ENCODE measurements at places on chromosomes 12 and 14.

GRCh38 chr14:22225516-22226140 lies 363.4 kb downstream of the DAD1 start:
- DNase-seq: no peak

- DNase-seq: peak; percentile 90
These were observed at the start of gene DACT1 for GRCh38 chr14:58637391-58638230. Gene DACT1 (plus strand): TSS chr14:58637962. CDS start chr14:58638203, 241 bp downstream.

DNA sequence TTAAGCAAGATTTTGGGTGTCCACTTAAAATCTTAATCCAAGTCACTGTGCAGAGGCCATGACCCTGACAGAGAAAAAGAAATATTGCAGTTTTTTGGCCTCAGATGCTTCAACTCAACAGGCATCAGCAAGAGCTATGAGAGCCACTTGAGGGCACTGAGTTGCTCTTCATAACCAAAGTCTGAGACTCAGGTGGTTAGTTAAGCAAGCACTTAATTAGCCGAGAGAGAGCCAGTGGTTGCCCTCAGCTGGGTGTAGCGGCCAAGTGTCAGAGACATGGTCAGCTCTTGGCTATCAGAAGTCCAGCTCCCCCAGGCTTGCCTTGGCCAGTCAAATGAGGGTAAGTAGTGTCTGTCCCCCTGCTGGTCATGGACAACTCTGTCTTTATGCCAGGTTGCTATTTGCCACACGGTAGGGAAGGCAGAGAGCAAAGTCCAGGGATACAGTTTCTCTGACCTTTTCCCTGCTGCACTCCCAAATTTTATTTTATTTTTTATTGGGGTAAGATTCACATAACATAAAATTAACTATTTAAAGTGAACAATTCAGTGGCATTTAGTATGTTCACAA lies 9.0 kb upstream of the KRT71 start:
- no peak for DNase-seq

GRCh38 chr12:90245391-90245790 lies 536.8 kb upstream of the ATP2B1 start:
- no peak for DNase-seq

- DNase-seq: no peak
These were observed 102.3 kb upstream of the CPSF6 start for GRCh38 chr12:69136931-69137613.

DNA sequence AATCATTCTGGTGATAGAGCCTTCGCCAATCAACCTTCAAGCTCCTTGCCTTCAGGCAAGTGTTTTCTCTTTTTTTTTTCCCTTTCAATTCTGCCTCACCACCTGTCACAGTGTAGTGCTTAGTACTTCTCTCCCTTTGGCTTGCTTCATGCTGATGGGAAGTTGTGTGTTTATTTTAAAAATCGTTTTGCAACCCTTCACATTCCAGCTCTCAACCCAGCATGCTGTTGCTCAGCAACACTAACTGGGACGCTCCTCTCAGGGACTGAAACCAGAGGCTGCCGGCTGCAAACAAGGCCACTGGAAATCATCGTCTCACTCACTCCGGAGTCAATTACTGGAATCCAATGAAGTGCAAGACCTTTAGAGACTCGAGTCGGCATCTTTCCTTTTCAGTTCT lies 342.7 kb downstream of the PRKD1 start:
- no peak for DNase-seq

- DNase-seq: no peak
These were observed 25.3 kb downstream of the DRAM1 start for GRCh38 chr12:101902641-101903040.

DNA sequence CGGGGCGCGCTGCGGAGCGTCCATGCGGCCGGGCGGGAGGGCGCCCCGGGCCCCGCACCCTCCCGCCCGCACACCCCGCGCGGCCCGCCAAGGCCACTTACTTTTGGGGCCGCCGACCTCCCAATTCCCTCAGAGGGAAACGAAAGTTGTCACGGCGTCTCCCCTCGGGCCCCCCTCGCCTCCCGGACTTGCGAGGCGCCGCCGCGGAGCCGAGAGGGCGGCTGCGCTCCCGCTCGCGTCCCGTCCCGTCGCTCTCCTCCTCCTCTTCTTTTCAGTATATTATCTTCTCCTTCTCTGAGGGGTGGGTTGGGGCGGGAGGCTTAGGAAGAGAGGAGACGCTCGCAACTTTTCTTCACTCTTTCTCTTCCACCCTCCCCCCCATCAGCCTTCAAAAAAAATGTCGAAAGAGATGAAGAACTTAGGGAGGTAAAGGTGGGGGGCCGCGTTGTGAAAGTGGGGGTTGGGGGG lies 613 bp downstream of the DUSP16 start:
- peak; percentile 67 for DNase-seq

GRCh38 chr14:21168055-21168454 lies 12.2 kb upstream of the OR5AU1 start:
- no peak for DNase-seq

DNA sequence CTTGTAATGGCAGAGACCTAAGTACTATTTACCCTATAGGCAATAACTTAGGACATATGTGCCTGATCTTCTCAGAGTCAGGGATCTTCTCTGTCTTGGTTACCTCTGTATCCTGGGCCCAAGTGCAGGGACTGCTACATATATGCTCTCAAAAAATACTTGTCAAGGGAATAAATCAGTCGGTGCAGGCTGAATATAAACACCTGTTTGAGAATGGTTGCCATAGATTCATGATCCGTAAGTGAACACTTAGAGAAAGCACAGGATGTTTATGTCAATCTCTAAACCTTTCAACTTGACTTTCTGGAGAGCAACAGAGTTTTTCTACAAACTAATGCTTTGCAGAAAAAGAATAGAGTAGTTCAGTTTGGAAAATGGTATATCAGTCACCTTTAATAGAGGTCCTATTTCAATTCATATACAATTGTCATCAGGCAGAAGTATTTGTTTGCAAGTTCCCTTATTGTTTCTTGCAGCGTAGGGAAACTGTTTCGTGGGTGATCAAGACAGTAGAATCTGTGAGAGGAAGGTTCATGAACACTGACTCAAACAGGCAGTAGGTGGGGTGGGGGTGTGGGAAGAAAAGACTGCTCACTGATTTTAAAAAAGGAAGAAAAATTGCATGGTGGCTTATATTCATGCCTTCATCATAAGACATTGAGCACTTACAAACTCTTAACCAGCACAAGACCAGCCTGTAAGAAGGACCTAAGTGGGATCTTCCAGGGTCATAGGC lies 6.0 kb upstream of the UBE2N start:
- no peak for DNase-seq

GRCh38 chr14:26070443-26070842 lies 527.4 kb downstream of the NOVA1 start:
- no peak for DNase-seq

DNA sequence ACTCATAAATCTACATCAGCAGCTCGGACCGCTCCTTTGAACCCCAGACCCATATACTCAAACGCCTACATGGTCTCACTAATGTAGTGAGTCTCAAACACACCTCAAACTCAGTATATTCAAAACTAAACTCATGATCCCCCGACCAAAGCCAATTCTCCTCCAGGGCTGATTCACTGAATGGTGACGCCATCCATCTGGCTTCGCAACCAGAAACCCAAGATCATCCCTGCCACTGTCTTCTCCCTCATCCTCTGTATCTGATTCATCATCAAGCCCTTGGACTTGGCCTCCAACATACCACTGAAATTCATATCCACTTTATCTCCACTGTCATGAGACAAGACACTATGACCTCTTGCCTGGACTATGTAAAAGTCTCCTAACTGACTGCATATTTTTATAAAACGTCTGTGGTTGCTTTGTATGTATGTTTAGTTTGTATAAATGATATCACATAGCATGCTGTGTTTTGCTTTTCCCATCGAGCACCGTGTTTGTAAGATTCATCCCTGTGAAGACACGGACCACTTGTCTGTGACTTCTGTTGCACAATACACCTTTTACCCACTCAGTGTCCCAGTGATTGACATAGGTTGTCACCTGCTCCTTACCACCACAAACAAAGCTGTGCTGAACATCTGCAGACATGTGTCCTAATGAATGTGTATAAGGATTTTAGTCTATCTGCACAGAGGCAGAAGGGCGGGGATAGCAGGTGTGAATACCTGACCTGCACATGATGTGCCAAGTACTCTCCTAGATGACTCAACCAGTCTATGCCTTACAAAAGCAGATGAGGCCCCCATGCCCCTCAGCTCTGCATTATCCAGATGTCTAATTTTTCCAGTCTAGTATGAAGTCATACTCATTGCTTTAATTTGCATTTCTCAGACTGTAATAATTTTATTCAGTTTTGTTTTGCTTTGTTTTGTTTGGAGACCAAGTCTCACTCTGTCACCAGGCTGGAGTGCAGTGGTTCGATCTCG lies 76.9 kb downstream of the VWF start:
- DNase-seq: no peak

- DNase-seq: no peak
These were observed 243.2 kb downstream of the ANO6 start for GRCh38 chr12:45458854-45459807.

GRCh38 chr12:68585966-68586365 lies 24.7 kb upstream of the RAP1B start:
- DNase-seq: no peak

DNA sequence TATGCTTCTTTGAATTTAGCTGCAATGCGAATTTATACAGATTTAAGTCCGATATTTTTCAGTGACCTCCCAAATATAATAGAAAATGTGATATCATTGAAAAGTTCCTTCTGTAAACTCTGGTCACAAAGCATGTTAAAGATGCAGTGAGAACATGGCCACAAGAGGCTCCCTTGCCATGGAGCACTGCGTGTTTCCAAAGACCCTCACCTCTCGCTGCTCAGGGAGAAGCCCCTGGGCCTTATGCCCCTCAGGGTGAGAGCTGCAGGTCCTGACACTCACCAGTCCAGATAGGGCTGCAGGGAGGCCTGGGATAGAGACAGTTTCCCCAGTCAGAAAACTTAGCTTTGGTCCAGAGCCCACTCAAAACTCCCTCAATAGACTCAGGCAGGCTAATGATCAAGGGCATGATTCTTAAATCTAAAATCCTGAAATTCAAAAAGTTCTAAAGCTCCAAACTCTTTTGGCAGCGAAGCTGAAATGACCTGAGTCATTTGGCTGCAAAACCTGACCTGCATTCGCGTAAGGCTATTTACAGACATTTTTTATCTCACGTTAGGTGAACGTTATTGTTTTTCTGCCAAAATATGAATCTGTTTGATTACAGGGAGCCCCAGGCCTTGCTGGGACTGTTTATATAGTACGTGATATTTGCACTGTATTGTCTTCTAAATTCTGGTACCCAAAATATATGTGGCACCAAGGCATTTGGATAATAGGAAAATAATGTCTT lies 67.8 kb downstream of the CAPZA3 start:
- peak; percentile 61 for DNase-seq

DNA sequence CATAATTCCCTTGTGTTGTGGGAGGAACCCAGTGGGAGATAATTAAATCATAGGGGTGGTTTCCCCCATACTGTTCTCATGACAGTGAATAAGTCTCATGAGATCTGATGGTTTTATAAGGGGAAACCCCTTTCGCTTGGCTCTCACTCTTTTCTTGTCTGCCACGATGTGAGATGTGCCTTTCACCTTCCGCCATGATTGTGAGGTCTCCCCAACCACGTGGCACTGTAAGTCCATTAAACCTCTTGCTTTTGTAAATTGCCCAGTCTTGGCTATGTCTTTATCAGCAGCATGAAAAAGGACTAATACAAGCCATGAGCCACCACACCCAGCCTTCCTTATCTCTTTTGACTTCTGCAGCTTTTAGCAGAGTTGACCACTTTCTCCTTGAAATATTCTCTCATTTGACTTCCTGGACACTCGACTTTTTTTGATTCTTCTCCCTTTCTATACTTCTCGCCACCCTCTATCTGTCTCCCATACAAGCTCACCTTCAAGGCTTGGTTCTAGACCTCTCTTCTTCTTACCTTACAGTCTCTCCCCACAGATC lies 2.3 kb downstream of the MTERF2 start:
- DNase-seq: no peak

DNA sequence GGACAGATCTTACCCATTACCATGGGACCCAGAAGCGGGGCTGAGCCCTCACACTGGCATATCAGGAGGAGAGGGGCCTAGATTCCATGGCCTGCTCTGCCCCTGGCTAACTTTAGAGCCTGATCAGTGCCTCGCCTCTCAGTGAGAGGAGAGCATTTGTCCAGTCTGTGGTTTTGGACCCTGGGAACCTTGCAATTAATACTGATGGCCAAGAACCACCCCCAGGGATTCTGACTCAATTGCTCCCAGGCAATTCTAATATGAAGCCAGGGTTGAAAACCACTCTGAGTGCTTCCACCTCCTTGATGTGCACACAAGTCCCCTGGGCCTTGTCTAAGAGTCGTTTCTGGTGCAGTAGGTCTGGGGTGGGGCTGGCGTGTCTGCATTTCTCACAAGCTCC lies 67.7 kb downstream of the CALM1 start:
- no peak for DNase-seq

- DNase-seq: no peak
These were observed 85.8 kb downstream of the LLPH start for GRCh38 chr12:66044731-66045130.

DNA sequence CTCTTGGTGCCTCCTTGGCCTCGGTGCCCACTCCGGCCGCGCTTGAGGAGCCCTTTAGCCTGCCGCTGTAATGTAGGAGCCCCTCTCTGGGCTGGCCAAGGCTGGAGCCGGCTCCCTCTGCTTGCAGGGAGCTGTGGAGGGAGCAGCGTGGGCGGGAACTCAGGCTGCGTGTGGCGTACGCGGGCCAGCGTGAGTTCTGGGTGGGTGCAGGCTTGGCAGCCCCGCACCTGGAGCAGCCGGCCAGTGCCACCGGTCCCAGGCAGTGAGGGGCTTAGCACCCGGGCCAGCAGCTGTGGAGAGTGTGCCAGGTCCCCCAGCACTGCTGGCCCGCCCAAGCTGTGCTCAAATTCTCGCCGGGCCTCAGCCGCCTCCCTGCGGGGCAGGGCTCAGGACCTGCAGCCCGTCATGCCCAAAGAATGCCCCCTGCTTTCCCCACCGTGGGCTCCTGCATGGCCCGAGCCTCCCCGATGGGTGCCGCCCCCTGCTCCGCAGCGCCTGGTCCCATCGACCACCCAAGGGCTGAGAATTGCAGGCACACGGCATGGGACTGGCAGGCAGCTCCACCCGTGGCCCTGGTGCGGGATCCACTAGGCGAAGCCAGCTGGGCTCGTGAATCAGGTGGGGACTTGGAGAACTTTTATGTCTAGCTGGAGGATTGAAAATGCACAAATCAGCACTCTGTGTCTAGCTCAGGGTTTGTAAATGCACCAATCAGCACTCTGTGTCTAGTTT lies 129.2 kb downstream of the PAWR start:
- DNase-seq: no peak

GRCh38 chr14:28057359-28058296 lies 709.0 kb upstream of the FOXG1 start:
- DNase-seq: no peak
